ENCODE measurements at places on chromosomes 7 and 10. TPM values are rescaled to one million over a fixed set of nuclear protein-coding genes. Genes with fewer than 3 reads are reported as not detected.
A peak's percentile ranks its signal among the peaks of the same experiment; 100 is the strongest.

- peak; percentile 29 for DNase-seq
Measured at GRCh38 chr10:86149257-86149656, 217.3 kb downstream of the GRID1 start.

LLCFC1 gene
- total RNA-seq = not detected

DNA sequence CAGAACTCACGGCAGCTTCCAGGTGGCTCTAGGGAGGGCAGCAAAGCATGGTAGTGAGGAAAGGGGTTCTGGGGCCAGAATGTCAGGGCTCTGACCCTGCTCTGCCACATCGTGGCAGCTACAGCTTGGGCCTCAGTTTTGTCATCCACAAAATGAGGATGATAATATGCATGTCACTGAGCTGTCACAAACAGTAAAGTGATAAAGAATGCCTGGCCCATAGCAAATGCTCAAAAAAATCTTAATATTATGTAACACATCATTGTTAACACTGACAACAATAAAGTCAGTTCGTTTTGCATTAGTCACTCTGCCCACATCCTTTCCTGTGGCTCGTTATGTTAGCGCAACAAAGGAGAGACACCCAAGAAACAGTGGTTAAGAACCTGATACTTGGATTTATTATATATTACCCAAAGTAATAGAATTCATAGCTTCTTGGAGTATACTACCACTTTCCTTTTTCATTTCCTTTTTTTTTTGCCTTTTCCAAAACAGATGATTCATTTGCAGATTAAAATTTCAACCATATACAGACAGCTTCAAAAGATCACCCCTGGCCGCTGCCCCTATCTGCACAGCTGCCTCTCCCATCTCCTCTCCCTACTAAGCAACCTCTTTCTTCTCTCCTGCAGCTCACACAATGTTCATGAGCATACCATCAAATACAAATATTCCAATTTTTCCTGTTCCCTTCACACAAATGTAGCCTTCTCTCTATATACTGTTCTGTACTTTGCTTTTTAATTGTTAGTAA, 45.5 kb upstream of the DDC start:
- no peak for DNase-seq

- no peak for DNase-seq
Measured at GRCh38 chr10:45464958-45465567, 91.0 kb downstream of the ALOX5 start.

DNA sequence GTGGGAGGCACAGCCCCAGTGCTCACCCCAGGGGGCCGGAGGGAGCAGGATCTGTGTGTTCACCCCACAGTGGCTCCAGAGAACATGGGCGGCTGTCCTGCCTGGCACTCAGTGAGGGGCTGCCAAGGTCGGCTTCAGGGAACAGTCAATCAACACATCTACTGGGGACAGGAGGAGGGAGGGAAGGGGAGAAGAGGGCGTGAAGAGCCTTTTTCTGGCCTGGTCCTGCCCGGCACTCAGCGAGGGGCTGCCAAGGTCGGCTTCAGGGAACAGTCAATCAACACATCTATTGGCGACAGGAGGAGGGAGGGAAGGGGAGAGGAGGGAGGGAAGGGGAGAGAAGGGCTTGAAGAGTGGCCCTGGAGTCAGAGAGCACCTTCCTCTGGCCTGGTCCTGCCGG, 184.9 kb downstream of the ADARB2 start:
- no peak for DNase-seq

PLPP4 gene
- total RNA-seq = 3.0 TPM

GRCh38 chr7:158825628-158826289, 3.5 kb downstream of the ESYT2 start:
- no peak for DNase-seq

- no peak for DNase-seq
Measured at GRCh38 chr7:54545241-54545563, 3.0 kb downstream of the VSTM2A start.

GRCh38 chr7:150515248-150516147, 826 bp downstream of the GIMAP7 start:
- DNase-seq = no peak

GPRIN2 gene
- total RNA-seq = 5.7 TPM

- DNase-seq = no peak
Measured at GRCh38 chr7:98232799-98233198, 19.2 kb downstream of the TECPR1 start.

DNA sequence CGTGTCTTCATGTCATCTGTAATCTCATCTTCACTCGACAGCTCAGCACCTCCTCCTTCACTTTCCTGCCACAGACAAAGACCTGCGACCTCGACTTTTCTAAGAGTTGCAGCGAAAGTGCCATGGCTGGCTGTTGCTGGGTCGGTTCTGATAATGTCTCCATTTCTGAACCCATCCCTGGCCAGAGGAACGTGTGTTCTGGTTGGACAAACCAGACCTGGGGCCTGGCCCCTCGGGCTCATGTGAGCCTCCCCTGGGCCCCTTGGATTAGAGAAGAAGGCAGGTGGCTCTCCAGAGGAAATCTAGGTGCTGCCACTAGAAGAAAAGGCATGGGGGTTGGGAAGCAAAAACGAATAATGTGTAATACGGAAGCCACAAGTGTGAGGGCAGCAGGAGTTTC, 273.7 kb downstream of the GLRX3 start:
- no peak for DNase-seq

- no peak for DNase-seq
Measured at GRCh38 chr7:12809476-12809875, 122.0 kb downstream of the ARL4A start.

GRCh38 chr7:24843821-24844434, 86.7 kb upstream of the GSDME start:
- no peak for DNase-seq

PDZD7 gene
- total RNA-seq = 1.8 TPM

DNA sequence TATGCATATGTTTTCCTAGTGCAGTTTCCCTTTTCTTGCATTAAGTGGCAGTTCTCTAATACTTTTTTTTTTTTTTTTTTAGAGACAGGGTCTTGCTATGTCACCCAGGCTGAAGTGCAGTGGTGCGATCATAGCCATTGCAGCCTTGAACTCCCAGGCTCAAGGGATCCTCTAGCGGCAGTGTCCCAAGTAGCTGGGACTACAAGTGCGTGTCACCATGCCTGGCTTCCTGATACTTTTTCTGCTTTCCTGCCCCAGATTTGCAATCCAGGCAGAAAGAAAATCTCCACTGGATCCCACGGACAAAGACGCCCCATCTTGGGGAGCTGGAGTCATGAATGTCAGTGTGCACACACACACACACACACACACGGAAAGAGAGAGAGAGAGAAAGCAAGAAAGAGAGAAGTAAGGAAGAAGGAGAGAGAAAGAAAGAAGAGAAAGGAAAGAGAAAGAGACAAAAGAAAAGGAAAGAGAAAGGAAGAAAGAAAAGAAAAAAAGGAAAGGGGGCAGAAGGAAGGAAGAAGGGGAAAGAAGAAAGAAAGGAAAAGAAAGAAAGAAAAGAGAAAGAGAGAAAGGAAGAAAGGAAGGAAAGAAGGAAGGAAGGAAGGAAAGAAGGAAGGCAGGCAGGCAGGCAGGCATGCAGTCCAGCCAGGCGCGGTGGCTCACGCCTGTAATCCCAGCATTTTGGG, 37.5 kb upstream of the OCM2 start:
- DNase-seq = no peak

MAT1A gene
- total RNA-seq = not detected
